Cerebellar cortex (tissue), 1 donor: ENCODE measurements at places on chromosomes 5 and 9.

GRCh38 chr5:140372971-140373487, 13.0 kb downstream of the SLC4A9 start:
- DNase-seq = peak; percentile 82

- no peak for DNase-seq
Measured at GRCh38 chr9:2023532-2023931, 8.4 kb downstream of the SMARCA2 start.

- no peak for DNase-seq
Measured at GRCh38 chr9:113361304-113362018, 12.1 kb downstream of the BSPRY start.

- no peak for DNase-seq
Measured at GRCh38 chr9:133506653-133507038, 18.1 kb downstream of the MYMK start.

DNA sequence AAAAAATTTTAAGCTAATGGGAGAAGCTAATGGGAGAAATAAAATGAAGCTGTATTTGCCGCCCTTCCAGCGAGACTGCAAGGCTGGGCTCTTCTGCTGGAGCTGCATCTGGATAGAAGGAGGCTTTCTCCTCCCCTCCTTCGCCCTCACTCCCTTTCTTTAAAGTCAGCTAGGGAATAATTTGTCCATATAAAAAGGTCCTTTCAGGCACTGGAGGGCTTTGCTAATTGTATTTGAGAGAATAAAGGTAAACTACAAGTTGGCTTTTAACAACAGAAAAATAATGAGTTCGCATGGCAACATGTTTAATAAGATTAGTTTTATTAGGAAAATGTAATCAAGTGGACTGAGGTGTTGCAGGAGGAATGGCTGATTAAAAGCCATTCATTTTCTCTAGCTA, 41.3 kb downstream of the NPR3 start:
- no peak for DNase-seq
